COLO829 (cell line): ENCODE measurements at places on chromosomes 3 and 15.

- DNase-seq = no peak
These were observed 74.4 kb downstream of the STRIT1 start for GRCh38 chr3:155219106-155219505.

DNA sequence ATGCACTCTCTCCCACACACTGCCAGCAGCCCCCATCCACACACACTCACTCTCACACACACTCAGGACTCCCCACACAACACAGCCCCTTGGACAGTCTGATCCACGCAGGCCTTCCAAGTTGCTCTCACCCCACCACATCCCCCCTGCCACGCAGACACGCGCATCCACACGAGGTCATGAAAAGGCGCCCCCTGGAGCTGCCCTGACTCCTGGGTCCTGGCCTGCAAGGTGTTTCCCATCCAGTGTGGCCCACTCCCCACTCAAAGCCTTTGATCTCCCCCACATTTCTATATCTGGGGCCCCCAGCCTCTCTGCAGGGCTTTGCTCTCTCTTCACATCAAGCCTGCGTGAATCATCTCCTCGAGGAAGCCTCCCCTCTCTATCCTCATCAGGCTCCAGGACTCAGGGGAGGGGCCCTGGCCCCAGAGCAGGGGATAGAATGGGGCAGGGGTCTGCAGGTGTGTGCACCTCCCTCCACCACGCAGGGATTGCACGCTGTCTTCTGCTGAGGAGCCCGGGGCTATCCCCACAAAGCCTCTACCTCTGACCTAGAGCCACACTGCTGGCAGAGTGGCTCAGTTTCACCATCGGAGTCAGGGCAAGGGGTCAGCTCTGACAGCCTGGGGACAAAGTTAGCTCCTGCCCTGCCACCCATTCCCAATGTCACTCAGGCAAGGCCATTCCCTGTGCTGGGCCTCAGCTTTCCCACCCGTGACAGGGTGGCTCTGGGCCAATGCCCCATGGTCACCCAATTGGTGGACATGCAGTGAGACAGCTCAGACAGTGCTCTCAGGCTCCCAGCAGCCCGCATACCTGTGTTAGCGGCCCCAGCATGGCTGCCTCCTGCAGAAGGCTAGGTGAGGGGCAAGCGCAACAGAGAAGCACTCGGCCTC lies 6.4 kb downstream of the MYL3 start:
- DNase-seq = no peak

DNA sequence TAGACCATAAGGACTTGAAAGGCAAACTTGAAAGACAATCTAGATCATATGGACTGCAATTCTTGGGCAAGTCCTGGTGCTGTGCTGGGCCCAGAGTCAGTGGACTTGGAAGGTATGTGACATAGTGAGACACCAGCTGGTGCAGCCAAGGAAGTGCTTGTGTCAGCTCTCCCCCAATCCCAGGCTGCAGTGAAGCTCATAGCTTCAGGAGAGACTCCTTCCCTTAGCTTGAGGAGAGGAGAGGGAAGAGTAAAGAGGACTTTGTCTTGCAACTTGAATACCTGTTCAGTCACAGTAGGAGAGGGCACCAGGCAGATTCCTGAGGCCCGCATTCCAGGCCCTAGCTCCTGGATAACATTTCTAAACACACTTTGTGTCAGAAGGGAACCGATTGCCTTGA lies 127.4 kb upstream of the ZPLD1 start:
- no peak for DNase-seq

DNA sequence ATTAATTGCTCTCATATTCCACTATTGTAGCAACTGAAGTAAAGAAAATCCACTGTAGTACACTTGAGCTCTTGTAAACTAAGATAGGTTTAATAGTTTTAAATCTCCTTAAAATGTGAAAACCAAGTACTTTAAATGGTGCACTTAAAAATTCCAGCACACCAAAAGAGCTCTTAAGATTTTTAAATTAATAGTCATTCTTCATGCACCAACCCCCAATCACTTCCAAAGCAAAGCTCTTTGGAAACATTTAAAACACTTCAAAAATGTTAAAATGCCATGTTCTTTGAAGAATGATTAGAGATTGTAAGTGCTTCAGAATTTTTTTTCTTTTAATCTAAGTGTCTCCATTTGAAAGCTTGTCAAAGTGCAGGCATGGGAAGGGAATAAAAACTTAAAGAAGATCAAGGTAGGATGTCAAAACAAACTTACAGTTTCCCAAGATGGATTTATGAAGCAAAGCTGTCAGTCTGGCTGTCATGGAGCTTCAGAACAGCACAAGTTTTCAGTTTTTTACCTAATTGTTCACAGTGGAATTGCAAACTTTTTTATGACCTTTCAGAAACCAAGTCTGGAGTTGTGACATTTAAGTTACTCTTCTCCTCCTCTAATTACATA lies 84.3 kb downstream of the ARPP21 start:
- no peak for DNase-seq

DNA sequence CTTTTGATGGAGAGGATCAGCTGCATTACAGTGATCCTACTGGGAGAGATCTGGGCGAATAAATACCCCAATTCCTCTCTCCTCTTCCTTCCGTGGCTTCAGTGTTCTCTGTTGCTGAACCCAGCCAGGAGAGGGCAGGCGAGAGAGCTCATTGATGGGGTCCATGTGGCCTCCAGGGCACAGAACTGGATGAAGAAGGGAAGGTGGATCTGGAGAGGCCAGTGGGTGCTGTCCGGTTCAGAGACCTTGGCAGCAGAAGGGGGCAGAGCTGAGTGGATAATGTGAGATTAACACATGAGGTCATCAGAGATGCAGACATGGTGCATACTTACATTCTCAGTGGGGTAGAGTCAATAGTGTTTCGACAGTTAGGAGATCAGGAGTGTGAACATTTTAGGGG lies 193.6 kb downstream of the CLSTN2 start:
- no peak for DNase-seq

- DNase-seq = no peak
These were observed 2.4 kb upstream of the FRMD4B start for GRCh38 chr3:69388241-69388640.

DNA sequence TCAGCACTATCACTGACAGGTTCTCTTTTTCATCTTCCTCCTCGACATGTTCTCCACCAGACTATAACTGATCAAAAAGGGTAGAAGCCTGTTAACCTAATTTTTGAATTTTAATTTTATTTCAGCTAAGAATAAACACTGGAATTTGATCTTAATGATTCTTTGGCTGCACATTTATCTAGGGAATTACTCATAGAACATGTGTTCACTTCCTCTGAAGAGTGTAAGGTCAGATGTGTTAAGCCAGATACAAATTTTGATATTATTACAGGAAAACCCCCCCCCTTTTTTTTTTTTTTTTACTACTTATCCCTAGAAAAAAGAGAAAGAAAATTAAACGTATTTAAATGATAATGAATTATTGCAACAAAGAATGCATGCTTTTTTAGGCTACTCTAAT lies 15.0 kb downstream of the DCBLD2 start:
- DNase-seq = no peak

- no peak for DNase-seq
These were observed 436.9 kb downstream of the FOXP1 start for GRCh38 chr3:71146673-71147072.

DNA sequence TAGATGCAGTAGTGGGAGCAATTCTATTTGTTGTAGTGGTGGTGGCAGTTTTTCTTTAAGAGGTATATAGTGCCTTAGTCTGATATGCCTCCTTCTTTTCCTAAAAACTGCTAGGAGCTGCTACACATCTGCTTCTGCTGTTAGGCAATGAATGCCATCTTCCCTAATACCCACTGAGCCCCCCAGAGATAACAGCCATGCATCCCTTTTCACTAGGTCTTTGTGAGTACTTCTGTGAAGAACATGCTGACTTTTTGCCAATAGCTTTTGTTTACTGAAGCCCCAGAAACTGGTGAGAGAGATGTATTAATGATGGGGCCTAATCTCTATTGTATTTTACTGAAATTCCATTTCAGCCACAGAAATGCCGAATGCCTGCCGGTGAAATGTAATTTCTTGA lies 92.6 kb upstream of the CHL1 start:
- DNase-seq = no peak

DNA sequence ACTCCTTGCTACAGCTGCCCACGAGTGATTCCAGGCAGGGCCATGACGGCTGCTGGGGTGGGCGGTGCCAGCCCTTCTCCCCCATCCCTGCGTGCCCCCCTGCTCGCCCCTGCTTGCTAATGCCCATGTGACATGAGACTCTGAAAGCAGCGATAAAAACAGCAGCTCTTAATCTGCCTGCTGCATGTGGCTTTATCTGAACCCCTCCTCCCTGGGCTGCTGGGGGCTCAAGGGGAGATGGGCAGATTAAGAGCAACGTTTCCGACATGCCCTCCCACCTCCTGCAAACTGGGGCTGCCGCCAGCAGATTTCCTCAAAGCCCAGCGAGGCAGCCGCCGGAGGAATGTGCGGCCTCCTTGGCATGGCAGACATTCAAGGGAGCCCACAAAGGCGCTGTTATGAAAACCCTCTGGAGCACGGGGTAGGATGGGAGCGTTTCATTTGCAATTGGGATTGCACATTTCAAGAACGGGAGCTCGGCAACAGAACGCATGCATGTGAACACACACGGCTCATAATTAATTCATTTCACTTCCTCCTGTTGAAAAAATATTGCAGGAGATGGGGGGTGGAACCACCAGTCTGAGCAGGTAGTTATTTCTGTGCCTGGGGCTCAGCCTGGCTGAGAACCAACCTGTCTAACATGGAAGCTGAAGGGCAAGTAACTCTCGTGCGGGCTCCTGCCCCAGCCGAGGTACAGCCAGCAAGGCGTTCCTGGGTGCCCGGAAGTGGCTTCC lies 504.2 kb upstream of the PROK2 start:
- peak; percentile 91 for DNase-seq

- DNase-seq = peak; percentile 54
These were observed 421.0 kb upstream of the CNTN4 start for GRCh38 chr3:1677576-1678156.

GRCh38 chr3:122890077-122890719 lies 95.3 kb downstream of the SLC49A4 start:
- peak; percentile 74 for DNase-seq

DNA sequence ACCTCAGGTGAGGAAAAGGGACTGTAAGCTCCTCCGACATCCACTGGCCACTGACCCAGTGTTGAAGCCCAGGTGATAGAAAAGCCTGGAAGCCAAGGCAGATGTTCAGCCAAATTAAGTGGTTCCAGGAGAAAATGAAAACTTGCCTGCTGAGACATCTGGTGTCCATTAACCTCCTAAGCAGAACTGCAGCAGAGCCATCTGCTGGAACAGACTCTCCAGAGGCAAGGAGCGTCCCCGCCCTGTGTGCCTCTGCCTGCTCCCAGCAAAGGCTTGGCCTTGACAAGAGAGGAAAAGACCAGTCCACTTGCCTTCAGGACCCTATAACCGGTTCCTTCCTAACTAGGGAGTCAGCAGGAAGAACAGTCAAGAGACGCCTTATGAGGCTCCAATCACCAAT lies 48.2 kb downstream of the SRGAP3 start:
- DNase-seq = no peak

DNA sequence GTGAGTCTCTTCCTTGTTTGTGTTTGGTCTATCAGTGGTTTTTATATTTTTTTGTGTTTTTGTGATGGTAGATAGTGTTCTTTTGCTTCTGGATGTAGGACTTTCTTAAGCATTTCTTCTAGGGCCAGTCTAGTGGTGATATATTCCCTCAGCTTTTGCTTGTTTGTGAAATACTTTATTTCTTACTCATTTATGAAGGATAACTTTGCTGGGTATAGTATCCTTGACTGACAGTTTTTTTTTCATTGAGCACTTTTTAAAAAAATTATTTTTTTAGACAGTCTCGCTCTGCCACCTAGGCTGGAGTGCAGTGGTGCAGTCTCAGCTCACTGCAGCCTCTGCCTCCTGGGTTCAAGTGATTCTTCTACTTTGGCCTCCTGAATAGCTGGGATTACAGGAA lies 41.9 kb downstream of the NCK1 start:
- no peak for DNase-seq

- DNase-seq = no peak
These were observed 12.0 kb upstream of the CDIN1 start for GRCh38 chr15:36567445-36567844.

- DNase-seq = no peak
These were observed 1.4 kb downstream of the WDR76 start for GRCh38 chr15:43828061-43828657.

DNA sequence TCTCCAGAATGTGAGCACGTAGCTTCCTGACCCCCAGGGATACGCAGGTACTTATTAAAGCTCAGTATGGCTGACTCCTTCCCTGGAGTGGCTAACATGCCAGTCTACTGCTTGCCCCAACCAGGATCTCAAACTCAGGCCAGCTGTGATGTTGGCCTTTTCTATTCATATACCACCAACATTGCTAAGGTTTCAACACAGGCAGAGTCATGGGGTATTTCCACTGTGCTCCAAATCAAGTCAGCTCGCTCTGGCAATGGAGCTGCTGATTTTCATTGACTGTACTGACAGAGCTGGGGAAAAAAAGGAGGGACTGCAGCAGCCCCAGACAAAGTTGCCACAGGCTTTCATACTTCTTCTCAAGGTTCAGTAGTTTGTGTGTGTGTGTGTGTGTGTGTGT lies 87.0 kb downstream of the CFAP20DC start:
- DNase-seq = no peak

DNA sequence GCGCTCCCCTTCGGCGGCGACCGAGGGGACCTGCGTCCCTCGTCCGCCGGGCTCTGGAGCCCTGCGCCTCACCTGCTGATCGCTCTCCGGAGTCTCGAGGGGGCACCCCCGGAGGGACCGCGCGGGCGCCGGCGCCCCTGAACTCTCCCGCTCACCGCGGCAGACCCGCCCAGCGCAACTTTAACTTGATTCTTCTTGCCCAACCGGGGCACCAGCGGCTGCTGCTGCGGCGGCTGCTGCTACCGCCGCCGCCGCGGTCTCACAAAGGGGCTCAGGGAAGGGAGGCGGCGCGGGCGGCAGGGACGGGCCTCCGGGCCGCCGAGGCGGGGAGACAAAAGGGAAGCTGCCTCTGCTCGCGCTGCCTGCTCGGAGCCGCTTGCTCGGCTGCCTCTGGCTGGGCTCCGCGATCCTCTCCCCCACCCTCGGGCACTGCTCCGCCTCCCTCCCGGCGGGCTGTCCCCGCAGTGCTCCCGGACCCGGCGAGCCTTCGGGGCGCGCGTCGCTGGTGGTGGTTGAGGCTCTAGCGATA lies at the start of gene PPM1L:
TSS of gene PPM1L (plus strand) at position 456 of the 529 bp plus-strand sequence.
- DNase-seq = no peak

DNA sequence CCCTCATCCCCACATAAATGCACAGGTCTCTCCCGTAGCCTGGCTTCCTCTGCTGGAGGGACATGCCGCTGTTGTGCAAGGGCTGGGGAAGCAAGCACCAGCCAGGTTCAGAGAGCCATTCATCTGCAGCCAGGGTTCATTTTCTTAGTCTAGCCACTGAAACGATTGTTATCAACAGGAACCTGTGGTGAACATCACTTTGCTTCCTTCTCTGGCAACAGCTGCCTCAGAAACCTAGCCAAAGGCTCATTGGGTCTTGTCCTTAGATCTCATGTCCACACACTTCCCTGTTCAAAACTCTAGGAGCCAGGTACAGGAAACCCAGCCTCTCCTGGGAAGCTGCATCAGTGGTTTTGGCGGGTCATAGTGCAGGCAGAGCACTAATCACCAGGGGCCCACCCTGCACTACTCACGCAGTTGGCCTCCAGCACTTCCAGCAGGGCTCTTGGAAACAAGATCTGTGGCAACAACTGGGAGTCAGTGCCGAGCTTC lies 47.0 kb downstream of the OXNAD1 start:
- DNase-seq = no peak

- no peak for DNase-seq
These were observed 154.3 kb downstream of the PLCL2 start for GRCh38 chr3:17038900-17039553.
